ENCODE measurements at places on chromosomes 16 and 17.

DNA sequence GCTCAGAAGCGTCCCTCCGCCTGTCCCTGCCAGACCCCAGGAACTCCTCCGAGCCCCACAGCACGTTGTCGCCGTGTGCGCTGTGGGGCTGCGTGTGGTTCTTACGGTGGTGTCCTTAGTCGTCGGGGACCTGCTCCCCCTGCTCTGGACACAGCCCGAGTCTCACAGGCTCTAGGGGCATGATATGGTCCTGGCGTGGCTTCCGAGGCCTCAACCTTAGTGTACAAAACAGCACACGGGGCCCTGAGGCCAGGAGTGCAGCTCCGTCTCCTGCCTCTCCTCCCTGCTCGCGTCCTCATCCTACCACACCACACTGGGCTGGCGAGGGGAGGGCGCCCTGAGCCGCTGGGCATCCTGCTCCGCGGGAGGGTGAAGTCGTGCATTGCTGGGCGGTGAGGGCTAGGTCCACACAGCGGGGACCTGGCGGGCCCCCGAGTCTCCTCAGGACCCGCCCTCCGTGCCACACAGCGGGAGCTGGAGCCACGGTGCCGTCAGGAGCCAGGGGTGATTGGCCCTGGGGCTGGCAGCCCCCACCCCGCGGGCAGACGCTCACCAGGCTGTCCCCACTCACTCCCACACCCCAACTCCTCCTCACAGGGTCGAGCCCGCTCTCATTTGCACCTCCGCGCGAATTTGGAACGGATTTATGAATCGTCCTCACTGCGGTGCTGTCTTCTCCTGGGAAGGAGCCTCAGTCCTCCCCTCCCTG lies 1.2 kb upstream of the MAFG start:
- peak; percentile 70 for DNase-seq

GRCh38 chr16:1095450-1096168 lies 435 bp downstream of the C1QTNF8 start:
- DNase-seq = no peak

GRCh38 chr16:7137560-7138330 lies 194.9 kb upstream of the RBFOX1 start:
- DNase-seq = peak; percentile 29

DNA sequence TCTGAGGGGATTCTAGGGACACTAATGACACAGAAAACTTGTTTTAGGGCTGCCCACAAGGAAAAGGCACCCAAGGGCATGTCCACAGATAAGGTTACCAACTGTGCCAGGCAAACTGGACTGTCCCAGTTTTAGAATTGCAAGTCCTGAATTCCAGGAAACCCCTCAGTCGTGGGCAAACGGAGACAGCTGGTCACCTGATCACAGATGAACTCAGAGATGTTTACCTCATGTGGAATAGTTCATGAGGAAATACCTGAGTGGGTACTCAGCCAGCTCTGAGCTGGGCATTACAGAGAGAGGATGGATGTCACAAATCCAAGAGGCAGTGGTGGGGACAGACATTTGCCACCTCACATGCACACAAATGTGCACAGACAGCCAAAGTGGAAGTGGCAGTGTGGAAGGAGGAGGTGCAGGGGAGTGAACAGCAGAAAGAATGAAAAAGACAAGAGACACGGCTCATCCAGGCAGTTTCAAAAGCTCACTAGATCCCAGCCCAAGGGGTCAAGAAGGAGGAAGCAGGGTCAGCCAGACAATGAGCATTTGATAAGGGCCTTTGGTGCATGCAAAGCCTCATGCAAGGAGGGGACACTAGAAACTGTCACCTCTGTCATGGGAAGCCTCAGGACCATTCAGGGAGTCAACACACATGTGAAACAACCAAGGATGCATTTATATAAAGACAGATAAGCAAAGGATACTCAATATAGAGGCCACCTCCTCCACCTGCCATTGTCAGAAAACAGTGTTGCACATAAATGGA lies 24.8 kb downstream of the TTLL6 start:
- no peak for DNase-seq

DNA sequence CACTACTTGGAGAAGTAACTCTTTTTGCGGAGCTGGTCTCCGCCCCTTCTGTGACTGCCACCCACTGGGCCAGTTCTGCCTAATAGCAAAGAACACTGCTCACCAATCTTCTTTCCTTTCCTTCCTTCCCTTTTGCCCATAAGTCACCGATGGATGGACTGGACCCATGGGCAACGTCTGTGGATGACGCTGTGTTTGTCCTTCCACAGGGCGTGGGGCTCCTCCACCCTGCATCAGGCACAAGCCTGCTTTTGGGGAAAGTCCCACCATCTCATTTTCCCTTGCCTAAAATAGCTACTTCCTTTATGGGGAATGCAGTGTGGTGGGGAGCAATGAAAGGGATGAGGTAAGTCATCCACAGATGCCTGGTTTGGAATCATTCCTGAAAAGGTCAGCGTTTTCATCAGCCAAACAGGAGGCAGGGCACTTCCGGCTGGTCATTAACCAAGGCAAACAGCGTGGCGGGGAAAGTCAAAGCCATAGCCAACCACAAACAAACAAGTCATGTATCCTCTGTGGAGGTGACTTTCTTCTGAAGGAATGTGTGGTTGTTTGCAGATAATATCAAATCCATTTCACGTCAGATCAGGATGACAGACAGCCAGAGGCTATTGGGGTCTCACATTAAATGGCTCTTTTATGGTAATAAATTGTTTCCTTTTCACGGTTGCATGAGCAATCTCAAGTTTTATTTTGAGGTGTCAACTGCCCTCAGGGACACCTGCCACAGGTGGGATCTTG lies 30.7 kb upstream of the MED9 start:
- peak; percentile 89 for DNase-seq

- no peak for DNase-seq
These were observed 196.2 kb upstream of the DYNLRB2 start for GRCh38 chr16:80344570-80344969.

DNA sequence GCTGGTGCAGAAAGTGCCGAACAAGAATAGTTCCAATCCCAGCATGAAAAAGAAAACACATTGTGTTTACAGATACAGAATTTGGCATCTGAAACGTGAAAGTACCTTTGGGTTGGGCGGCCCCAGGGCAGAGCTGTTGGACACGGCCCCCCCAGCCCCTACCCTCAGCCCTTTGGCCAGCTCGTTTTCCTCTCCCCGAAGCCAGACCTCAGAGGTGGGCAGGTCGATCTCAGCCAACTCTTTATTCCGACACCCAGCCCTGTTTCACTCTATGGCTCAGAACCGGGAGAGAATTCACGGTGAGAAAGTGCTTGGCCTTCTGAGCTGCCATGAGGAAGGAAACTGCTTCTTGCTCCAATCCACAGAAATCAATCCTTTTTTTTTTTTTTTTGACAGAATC lies 11.3 kb downstream of the NTN1 start:
- no peak for DNase-seq

Data from DMS53 (cell line).